Small intestine (tissue), 16 donors: ENCODE measurements at places on chromosomes 7 and 10.

DNA sequence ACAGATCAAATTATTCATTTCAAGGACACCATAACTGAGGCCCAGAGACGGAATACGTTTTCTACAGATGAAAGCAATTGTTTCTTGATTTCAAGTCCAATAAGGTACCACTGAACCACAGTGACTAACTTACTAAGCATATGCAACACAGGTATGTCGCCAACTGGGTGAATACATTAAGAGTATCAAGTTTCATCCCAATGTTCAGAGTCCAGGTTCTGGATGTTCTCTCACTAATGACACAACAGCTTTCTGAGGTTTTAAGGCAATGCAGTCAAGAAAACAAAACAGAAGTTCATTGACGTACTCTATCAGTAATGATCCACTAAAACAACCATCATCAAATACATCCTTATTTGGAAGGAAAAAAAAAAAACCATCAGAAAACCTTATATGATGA, 35.8 kb downstream of the NSUN6 start:
- no peak for DNase-seq

DNA sequence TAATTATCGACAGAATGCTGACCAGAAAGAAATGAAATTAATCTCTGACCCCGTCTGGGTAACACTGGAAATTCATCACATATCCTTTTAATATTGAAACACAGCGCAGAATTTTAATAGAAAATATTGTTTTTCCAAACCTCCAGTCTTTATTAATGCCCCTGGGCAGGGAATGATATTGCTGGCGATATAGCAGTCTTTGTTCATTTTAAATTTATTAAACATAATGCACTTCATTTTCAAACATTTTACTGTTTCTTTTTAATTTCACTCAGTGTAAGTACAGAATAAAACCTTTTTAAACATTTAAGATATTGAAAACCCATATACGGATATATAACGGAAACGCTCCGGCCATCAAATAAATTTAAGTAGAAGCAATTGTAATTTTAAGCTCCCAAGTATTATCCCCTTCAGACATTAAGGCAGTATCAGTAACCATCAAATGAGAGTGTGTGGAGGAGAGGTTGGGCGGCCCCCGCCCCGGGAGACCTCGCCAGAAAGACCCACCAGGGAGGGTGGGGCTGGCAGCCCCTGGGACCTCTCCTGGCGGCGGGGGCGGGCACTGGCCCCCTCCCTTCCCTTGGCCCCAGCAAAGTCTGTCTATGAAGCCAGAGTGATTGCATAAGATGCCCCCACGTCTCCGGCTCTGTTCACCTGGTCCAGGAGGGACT, 10.8 kb downstream of the UNCX start:
- DNase-seq, result no peak

- no peak for DNase-seq
These were observed 24.0 kb upstream of the PCGF5 start for GRCh38 chr10:91196268-91197048.

DNA sequence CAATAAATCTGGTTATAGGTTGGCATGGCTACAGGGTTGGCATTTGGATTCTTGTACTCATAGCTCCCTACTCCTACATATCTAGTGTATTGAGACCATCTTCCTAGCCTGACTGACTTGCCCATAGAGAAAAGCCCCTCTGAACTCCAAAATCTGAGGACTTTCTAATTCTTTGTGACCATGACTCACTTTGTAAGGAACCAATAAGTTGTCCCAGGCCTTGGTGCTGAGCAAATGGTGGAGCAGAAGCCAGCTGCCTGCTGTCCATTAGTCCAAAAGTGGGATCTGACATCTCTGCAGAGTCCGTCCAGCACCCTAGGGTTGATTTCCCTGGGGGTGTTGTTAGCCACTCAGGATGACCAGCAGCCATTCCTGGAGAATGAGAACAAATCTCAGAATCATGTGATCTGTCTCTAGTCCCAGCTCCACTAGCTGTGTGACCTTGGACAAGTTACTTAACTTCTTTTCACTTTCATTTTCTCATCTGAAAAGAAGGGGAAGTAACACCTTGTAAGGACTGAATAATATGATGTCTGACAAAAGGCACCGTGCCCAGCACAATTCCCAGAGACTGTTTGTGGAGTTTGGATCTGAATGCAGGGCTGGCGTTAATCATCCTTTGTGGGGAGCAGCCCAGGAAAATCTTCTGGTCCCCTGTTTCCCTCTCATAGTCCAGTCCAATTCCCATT, 44.1 kb downstream of the MTURN start:
- DNase-seq, result peak; percentile 73

GRCh38 chr10:70753841-70754621, 31.1 kb downstream of the TBATA start:
- no peak for DNase-seq

DNA sequence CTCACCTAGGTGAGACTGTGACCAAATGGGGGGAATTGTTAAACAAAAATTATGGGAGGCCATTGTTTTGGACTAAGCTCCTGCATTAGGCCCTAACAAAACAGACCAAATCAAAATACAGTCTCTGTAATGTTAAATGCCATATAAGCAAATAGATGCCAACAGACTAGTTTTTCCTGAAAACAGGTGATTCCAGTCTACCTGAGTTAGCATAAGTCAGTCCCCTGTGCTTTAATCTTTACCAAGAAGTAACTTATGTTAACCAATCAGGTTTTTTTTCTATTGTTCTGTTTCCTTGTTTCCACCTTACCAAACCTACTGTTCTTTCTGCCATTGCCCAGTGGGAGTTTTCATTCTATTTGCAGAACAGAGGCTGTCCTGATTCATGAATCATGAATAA, 48.0 kb downstream of the PDZD8 start:
- DNase-seq, result no peak

DNA sequence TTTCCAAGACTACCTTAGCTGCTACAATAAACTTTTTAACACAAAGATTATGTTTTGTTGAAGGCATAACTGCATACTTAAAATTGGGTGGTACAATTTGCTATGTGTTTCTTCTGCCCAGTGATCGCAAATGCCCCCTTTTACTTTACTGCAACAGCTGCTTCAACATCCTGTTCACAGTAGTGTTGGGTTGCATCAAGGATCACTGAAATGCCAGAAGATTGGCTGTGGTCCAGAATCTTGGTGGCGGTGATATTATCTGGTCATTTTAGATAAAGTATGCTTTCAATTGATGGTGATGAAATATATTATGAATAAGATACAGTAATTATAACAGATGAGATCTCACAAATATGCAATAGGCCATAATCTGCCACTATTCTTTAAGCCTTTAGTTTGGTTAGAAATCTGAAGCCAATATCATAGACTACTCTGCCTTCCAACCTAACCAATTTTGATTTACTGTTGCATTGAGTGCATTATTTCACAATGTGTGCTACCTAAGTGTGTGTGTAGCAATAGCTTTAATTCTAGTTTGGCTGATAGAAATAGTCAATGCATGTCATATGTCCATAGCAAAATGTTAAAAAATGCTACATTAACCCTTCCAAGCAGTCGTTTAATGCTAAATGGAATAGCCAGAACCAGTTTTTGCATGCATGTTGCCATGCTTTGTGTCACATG, 29.8 kb upstream of the ING3 start:
- no peak for DNase-seq

- DNase-seq, result no peak
These were observed 6.7 kb downstream of the FAM180A start for GRCh38 chr7:135741905-135742304.

DNA sequence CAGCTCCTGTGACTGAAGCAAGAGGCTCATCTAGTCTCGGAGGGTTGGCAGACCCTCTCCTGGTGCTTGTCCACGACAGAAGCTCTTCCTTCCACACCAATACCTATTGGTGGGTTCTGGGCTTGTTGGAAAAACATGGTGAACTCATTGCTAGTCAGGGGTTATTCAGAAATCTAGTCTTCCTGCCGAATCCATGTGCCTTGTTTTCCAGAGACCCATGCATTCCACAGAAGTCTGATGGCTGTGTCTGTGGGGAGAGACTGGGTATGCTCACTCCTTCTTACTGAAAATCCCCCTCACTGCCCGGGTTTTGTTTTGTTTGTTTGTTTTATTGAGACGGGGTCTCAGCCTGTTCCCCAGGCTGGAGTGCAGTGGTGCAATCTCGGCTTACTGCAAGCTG, 138.3 kb downstream of the DNAJB6 start:
- no peak for DNase-seq

DNA sequence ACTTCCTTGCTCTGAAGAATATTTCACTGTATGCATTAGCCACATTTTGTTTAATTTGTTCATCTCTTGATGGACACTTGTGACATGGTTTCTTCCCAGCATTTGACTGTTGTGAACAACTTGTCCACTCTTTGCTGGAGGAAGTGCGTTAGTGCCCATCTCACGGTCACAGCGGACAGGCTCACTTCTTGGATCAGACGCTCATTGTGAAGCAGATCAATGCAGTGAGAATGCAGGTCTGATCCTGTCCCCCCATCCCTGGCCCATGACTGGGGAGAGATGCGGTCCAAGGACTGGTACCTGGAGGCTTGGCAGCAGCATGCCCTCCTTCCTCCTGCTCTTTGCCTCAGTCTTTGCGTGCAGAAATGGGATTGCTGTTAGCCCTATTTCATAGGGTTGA, 41.5 kb downstream of the DOCK1 start:
- DNase-seq, result no peak

- no peak for DNase-seq
These were observed 210.4 kb downstream of the FAM107B start for GRCh38 chr10:14564268-14564744.

DNA sequence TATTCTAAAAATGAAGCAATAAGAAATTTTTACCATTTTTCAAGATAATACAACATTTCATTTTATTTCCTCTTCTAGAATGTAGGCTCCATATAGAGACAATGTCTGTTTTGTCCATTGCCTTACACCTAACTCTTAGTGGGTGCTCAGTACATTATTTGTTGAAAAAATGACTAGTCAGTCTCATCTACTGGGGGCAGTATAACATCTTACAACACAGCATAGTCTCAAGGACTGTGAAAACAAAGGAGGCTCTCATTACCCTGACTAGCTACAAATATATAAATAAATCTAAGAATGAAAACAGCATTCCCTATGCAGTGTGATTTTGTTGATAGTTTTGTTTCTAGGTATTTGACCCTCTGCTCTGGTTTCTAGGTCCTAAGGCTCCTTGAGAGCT, 11.6 kb downstream of the CRPPA start:
- DNase-seq, result no peak

GRCh38 chr10:75136346-75136745, 24.9 kb downstream of the SAMD8 start:
- peak; percentile 28 for DNase-seq

GRCh38 chr7:155918720-155919390, 106.6 kb upstream of the SHH start:
- DNase-seq, result peak; percentile 92

GRCh38 chr10:70540089-70540788, 61.7 kb downstream of the PALD1 start:
- no peak for DNase-seq

DNA sequence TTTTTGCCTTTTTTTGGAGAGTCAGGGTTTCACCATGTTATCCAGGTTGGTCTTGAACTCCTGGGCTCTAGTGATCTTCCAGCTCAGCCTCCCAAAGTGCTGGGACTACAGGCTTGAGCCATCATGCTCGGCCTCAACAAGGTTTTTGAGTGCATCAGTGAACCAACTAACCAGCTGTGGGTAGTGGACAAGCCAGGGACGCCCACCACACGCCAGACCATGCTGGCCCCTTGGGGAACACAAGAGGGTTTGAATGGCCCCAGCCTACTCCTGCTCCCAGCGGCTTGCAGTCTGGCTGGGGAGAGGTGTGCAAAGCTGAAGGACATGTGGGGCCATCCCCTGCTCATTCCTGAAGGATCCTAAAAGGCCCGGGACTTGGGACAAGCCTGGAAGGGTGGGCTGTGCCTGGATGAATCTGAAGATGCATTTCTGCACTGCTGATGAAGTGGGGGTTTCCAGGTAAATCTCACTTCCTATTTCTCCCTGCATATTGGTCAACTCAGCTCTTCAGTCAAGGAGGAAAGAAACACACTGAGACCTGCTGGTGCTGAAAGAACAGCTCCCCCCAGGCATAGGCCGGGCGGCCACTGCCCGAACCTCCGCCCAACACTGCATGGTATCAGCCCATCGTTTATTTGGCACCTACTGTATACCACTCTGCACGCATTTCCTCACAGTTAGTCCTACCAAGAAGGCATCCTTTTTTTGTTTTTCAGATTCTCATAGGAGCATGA, 6.9 kb downstream of the MMD2 start:
- peak; percentile 21 for DNase-seq

DNA sequence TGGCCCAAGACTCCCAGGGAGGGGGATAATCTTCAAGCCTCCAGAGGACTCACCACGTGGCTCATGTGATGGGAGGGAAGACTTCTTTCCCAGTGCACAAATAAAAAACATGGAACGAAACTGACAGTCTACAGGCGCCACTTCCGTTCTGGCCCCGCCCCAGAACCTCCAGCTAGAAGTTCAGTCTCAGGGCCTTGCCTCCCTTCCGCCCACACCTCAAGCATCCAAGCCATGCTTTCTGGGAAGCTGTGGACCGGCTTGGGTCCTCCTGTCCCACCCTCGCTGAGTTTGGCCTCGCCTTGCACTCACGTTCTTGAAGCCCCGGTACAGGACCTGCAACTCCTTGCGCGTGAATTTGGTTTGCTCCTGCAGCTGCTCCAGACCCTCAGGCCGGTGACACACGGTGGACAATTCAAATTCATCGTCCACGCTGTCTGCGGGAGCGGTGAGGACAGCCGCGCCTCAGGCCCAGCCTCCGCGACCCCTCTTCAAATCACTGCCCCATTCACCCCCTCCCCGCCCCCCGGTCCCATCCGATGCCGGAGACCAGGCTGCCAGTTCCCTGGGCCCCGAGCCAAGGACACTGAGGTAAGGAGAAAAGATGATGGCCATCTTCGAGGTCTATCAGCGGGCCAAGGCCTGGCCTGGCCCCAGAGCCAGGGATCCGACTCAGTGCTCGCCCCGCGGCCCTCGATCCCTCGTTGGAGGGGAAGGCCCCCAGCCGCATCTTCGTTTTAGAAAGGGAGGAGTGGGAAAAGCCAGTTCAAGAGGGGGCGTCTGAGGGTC, 10.7 kb upstream of the OGA start:
- no peak for DNase-seq

- DNase-seq, result no peak
These were observed 292.7 kb downstream of the GLRX3 start for GRCh38 chr10:130428936-130429335.

DNA sequence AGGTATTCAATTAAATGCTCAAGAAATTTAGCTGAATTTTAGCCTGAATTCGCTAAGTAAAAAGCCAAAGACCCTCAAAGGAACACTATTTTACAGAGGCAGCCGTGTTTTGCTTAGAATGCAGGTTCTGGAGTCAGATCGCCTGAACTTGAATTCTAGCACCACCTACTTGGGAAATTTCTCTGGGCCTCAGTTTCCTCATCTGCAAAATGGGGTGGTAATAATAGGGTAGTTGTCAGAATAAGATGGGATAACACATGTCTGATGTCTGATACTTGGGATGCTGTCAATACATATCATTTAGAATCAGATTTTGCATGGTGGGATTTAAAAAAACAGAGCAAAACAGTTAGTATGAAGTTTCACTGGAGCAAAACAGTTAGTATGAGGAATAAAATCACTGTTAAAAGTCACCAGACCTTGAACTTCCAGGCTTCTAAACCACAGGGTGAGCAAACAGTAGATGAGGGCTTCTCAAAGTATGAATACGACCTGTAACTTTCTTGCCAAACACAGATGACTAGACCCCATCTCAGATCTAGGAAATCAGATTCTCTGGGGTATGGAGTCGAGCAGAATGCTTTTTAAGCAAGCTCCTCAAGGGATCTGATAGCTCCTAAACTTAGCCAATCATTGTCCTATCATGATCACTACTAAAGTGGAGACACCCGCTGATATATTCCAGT, 75.4 kb downstream of the ATXN7L1 start:
- no peak for DNase-seq

GRCh38 chr7:77415823-77416620, at the start of gene GSAP:
GSAP (minus strand) TSS chr7:77416349; CDS start chr7:77416321, 28 bp downstream.
- peak; percentile 80 for DNase-seq
